HFFc6 (cell line): ENCODE measurements at places on chromosomes 5 and 9. TPM values are rescaled to one million over a fixed set of nuclear protein-coding genes. Genes with fewer than 3 reads are reported as not detected.

DNA sequence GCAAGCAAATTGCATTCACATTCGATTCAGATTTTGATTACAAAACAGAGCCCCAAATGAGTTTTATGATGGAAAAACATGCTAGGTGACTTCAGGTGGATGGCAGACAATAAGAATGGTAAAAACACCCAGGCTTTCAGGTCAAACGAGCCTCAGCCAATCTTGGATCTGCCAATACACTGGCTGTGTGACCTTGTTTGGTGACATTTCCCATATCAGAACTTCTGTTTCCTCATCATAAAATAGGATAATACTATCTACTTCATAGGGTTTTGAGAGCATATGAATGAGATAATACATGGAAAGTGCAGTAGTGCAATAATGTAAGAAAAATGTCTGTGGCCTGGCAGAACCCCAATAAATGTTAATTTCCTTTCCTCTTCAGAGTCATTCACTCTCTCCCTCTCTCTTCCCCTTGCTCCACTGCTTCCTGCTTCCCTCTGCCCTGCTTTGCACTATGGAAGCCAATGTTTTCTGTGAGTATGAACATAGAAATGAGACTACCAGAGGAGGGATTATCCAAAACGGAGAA, 54.7 kb downstream of the SH3RF2 start:
- H3K27me3 ChIP-seq: peaks cover 20% of the 10 kb centered on the region
- peaks cover 15% of the 10 kb centered on the region for H3K36me3 ChIP-seq
- peak; percentile 33 for DNase-seq
- peaks cover 15% of the 10 kb centered on the region for H3K4me1 ChIP-seq
- no peak overlapping the region for H3K4me3 ChIP-seq

GRCh38 chr5:118832974-118833373, 155.4 kb downstream of the DTWD2 start:
- H3K27me3 ChIP-seq: no peaks in the 10 kb centered on the region
- DNase-seq: no peak
- no peak overlapping the region for H3K4me3 ChIP-seq
- no peaks in the 10 kb centered on the region for H3K4me1 ChIP-seq
- no peaks in the 10 kb centered on the region for H3K36me3 ChIP-seq
- H3K27ac ChIP-seq: no peak overlapping the region

DNA sequence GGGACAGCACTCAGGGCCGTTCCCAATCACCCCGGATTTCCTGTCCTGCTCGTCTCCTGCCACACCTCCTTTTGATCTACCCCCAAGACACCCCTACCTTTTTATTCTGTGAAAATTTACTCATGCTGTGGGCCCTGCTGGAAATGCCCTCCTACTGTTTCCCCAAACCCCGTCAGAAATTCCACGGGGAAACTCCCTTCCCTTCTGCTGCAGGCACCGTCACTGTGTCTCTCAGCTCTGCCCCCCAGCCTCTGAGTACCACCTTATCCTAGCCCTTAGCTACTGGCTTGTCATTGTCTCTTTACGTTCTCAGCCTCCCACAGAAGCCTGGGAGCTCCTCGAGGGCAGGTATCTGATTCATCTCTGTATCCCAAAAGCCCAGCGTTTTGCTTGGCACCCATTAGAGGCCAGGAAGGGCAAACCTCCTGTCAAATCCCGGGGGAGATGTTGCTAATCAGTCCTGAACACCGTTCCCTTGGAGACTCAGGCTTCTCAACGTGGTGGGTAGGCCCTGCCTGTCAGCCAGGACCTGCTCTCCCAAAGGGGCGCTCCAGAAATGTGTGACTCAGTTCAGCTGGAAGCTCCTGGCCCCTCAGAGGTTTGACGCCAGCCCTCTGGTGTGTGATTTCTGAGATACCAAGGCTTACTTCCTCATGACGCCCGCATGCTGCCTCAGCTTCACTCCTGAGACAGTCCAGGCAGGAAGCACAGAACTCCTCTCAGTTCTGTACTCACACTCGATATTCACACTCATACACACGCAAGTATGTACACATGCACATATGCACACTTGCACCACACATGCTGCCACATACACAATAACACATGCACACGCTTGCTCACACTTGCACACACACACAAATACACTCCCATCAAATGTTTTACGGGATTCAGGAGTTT, 50.7 kb upstream of the GRHPR start:
- no peak overlapping the region for H3K27ac ChIP-seq
- H3K4me3 ChIP-seq: no peak overlapping the region
- H3K4me1 ChIP-seq: no peaks in the 10 kb centered on the region; the same call in 1 of the 2 replicates
- peaks cover 16% of the 10 kb centered on the region for H3K27me3 ChIP-seq
- no peak for DNase-seq

DNA sequence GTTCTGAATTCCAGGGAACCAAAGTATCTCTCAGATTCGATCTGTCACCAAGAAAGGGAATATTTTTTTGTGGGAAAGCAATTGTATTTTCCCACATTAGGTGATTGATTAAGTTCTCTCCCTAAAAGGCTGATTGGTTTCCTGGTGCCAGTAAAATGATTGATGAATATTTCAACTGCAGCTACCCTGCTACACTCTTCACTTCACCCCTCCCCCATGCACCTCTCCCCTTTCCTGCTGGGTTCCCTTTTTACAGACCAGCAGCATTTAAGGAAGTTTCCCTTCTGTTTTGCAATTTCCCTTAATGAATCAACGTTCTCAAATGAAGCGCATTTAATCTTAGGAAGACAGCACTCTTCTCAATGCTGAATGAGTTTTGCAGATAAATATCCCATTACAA, 13.1 kb downstream of the NR6A1 start:
- H3K27me3 ChIP-seq: peaks cover 27% of the 10 kb centered on the region
- H3K36me3 ChIP-seq: no peaks in the 10 kb centered on the region
- no peak overlapping the region for H3K4me3 ChIP-seq
- no peak overlapping the region for H3K27ac ChIP-seq
- H3K4me1 ChIP-seq: peaks cover 37% of the 10 kb centered on the region

DNA sequence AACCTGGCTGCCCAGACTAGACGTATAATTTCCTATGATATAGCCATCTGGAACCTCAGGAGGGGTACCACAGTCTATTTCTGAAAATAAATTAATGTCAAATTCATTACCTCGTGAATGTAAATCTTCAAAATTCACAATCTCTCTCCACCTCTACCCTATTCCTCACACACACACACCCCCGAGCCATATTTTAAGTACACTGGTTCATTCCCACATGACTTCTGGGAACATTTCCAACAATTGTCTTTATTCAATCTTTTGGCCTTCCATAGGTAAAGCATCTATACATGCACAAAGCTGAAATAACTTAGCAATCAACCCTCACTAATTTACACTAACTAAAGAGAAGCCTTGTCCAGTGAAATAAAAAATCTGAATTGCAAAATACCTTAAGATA, 32.7 kb downstream of the SUSD1 start:
- H3K36me3 ChIP-seq: no peaks in the 10 kb centered on the region
- H3K27me3 ChIP-seq: peaks cover 2% of the 10 kb centered on the region; the same call in 1 of the 2 replicates
- DNase-seq: no peak
- no peak overlapping the region for H3K27ac ChIP-seq

- H3K4me3 ChIP-seq: peak overlapping the region; percentile 56
- DNase-seq: peak; percentile 25
- H3K27me3 ChIP-seq: no peaks in the 10 kb centered on the region
Measured at GRCh38 chr5:150299571-150300327, 3.0 kb downstream of the ARSI start.

GRCh38 chr5:78698191-78698791, 49.7 kb upstream of the LHFPL2 start:
- H3K36me3 ChIP-seq: peaks cover 10% of the 10 kb centered on the region
- peak overlapping the region; percentile 66 for H3K27ac ChIP-seq

DNA sequence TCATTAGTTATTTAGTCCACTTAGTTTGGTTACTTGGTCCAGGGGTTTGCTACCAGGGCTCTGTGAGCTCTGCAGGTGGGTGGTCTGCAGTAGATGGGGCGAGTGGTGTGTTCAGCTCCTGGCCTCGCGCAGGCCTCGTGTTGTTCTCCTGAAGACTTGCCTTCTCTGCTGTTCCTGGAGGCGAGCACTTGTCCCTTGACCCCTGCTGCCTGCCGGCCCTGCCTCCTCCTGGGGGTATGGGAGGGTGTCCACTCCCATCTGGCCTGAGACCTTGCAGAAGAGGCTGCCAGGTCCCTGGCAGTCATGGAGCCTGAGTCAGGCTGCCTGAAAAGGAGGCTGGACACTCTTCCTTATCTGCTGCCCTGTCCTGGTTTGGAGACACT, 137.0 kb downstream of the CACNA1B start:
- H3K27me3 ChIP-seq: no peaks in the 10 kb centered on the region; the same call in 1 of the 2 replicates
- no peaks in the 10 kb centered on the region for H3K4me1 ChIP-seq
- no peak overlapping the region for H3K4me3 ChIP-seq
- H3K27ac ChIP-seq: no peak overlapping the region
- no peak for DNase-seq

GRCh38 chr5:125370461-125371205, 624.2 kb upstream of the ZNF608 start:
- H3K27ac ChIP-seq: no peak overlapping the region
- DNase-seq: no peak
- H3K4me1 ChIP-seq: peaks cover 14% of the 10 kb centered on the region
- peaks cover 1% of the 10 kb centered on the region; the same call in 1 of the 2 replicates for H3K27me3 ChIP-seq
- no peak overlapping the region for H3K4me3 ChIP-seq

GRCh38 chr5:43041110-43041668, 1.1 kb upstream of the ANXA2R start:
- H3K4me1 ChIP-seq: peaks cover 61% of the 10 kb centered on the region
- H3K27me3 ChIP-seq: peaks cover 1% of the 10 kb centered on the region
- peak overlapping the region; percentile 94 for H3K4me3 ChIP-seq
- H3K27ac ChIP-seq: peak overlapping the region; percentile 99

DNA sequence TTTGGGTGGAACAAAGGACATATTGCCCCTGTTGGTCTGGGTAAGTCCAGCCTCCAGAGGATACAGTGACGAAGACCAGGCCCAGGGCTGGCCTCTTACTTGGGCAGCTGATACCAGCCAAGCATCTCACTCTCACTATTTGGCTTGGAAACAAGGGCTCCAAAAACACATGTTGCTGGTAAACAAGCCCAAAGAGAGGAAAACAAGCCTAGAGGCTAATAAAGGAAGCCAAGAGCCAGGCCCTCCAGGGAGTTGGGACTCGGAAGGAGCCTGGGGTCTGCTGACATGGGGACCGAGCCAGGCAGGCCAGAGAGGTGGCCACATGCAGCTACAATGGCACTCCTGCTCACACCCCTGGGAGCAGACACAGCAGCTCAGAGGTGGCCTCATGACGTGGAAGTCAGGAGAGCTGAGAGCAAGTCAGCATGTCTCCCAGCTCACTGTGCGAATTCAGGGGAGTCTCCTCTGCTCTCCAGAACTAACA, 5.7 kb downstream of the SPARC start:
- H3K36me3 ChIP-seq: peaks cover 86% of the 10 kb centered on the region
- H3K4me1 ChIP-seq: peaks cover 84% of the 10 kb centered on the region
- no peak for DNase-seq
- peaks cover 41% of the 10 kb centered on the region for H3K27me3 ChIP-seq
- H3K4me3 ChIP-seq: peak overlapping the region; percentile 99

GRCh38 chr9:1231998-1232919, 182.1 kb downstream of the DMRT2 start:
- DNase-seq: peak; percentile 84
- peak overlapping the region; percentile 90 for H3K27ac ChIP-seq
- H3K36me3 ChIP-seq: no peaks in the 10 kb centered on the region

- H3K4me1 ChIP-seq: peaks cover 45% of the 10 kb centered on the region
- DNase-seq: no peak
- H3K4me3 ChIP-seq: no peak overlapping the region
- H3K36me3 ChIP-seq: no peaks in the 10 kb centered on the region
- peaks cover 8% of the 10 kb centered on the region for H3K27me3 ChIP-seq
- H3K27ac ChIP-seq: no peak overlapping the region
Measured at GRCh38 chr9:124216474-124217176, 41.1 kb upstream of the NEK6 start.

DNA sequence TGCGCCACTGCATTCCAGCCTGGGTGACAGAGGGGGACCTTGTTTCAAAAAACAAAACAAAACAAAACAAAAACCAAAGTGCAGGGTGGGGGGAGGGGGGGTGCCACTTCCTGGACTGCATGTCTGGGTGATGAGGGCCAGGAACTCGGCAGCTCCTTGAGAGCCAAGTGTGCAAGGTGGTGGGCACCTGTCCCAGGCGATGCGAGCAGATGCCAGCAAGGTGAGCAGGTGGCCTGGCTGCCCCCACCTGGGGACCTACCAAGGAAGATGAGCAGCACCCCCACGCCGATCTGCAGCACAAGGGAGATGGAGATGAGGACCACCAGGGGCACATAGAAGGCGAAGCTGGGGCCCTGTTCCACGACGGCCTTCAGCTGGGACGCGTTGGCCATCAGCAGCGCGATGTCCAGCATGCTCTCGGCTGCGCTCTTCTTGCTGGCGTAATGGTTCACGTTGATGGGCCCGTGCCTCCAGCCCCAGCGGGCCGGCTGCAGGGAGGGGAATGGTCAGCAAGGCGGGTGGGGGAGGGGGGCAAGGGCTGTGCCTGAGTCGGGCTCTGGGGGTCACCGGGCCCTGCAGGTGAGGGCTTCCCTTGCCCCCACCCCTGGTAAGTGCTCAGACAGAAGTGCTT, 7.8 kb downstream of the NINJ1 start:
- no peaks in the 10 kb centered on the region for H3K36me3 ChIP-seq
- H3K27ac ChIP-seq: no peak overlapping the region
- H3K4me1 ChIP-seq: no peaks in the 10 kb centered on the region
- H3K27me3 ChIP-seq: 0 out of 2 replicates have a peak, but pooled peaks cover 1% of the 10 kb centered on the region
- H3K4me3 ChIP-seq: no peak overlapping the region

GRCh38 chr5:82570-82969, 9.4 kb upstream of the PLEKHG4B start:
- peaks cover 18% of the 10 kb centered on the region for H3K27me3 ChIP-seq
- H3K4me3 ChIP-seq: no peak overlapping the region
- peaks cover 28% of the 10 kb centered on the region for H3K4me1 ChIP-seq
- H3K36me3 ChIP-seq: peaks cover 9% of the 10 kb centered on the region

DNA sequence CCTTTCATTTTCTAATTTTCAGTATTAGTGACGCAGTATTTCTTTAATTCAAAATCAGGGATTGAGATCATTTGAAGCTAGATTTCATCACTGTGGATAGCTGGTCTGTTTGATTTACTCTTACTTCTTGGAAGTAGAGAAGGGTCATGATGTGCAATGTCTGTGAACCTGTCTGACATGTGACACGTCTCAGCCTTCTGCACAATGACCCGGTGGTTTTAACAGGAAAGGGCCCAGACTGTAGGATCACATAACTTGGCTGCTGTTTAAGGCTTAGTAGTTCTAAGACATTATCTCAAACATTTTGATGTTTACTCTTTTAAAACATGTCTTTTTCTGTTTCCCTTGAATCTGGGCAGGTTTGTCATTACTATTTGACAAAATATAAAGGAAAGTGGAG, 823.3 kb upstream of the NUDT12 start:
- H3K36me3 ChIP-seq: no peaks in the 10 kb centered on the region
- no peak overlapping the region for H3K27ac ChIP-seq
- H3K4me3 ChIP-seq: no peak overlapping the region
- no peak for DNase-seq

PCDHGA4 gene
- total RNA-seq: 3.6 to 5.2 TPM (median 4.0 TPM) in 3 replicates

ST6GALNAC6 gene
- total RNA-seq: 39.0 to 49.1 TPM (median 40.4 TPM) in 3 replicates

LSM11 gene
- total RNA-seq: 1.9 to 3.0 TPM (median 2.3 TPM) in 3 replicates
